CD8-positive, alpha-beta T cell (primary cell): ENCODE measurements at places on chromosomes 5 and 9.

DNA sequence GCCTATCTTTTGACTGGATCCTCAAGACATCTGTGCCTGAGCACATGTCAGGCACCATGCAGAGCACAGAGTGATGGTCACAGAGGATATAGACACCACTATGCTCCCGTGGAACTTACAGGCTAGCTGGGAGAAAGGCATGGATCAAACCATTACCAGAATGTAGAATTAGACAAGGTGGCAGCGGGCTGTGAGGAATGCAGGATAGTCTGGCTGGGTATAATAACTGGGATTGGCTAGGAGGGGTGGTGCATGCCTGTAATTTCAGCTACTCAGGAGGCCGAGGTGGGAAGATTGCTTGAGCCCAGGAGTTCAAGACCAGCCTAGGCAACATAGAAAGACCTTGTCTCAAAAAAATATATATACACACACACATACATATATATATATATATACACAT, 50.3 kb downstream of the ASS1 start:
- no peak for DNase-seq

DNA sequence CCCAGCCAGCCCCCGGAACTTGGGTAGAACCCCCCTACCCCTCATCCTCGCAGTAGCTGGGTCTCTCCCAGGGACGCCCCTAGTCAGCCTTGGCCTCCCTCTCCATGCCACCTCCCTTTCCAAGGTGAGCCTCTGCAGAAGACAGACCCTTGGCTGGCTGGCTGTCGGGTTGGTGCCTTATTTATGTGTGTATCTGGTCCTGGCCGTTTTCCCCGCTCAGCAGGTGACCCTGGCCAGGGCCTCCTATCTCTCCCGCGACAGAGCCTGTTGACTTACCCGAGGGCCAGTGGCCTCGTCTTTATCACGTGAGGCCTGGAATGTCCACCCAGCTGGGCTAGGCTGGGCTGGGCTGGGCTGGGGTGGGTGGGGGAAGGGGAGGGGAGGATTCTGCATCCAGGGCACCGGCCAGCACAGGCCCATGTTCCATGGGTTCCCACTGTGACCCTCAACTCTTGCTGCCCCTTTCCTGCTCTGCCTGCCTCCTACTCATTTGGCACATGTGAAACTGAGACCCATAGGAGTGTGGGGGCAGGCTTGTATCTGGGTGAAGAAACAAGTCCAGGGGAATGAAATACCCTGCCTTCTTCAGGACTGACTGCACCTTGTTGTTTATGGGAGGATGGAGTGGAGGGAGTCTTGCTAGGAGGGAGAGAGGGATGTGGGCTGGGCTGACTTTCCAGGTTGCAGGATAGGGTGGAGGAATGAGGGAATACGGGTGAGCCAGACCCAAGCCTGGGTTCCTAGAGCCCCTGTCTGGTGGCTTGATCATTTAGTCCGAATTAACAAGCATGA, 3.1 kb downstream of the CXXC5 start:
- no peak for DNase-seq

DNA sequence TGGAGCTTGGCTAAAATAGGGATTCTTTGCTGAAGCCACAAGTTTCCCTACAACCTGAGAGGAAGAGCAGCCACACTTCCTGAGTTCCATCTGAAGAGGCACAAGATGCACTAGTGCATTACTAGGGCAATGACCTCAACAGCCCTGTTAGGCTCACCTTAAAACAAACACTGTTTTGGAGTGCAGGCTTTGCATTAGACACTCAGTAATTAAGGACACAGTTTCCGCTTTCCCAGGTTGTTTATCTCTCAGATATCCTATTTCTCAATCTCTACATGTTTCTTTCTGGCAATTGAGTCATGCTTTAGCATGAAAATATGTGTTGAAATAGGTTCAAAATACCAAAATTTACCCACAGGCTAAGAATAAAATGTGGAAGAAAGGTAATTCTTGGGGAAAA, 34.2 kb downstream of the EMB start:
- no peak for DNase-seq

DNA sequence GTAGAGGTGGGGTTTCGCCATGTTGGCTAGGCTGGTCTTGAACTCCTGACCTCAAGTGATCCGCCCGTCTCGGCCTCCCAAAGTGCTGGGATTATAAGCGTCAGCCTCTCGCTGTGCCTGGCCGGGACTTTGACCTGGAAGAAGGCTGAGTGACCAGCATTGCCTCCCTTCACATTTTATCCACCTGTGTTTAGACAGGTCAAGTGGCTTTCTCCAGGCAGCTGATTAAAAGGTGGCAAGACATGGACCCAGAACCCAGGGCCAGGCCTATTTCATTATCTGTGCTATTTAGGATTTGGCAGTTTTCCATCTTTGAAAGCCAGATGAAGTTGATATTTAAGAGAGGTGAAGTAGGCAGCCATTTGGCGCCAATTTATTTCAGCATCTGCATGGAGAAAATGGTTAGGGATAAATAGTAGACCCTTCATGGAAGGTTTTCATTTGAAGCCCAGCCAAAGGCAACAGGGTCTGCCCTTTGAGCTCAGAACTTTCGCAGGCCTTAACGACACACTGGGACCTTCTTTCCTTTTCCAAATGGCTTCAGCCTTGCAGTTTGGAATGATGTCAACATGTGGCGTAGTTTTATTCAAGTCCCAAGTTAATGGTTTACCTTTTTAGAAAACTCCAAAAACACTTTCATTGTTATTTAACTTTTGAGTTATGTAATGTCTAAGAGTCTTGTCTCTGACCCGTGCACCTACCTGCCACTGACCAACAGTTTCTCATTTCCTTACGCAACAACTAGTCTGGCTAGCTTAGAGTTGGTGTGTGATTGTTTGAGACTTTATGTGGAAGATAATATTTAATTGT, 8.4 kb downstream of the DAPK1 start:
- no peak for DNase-seq

DNA sequence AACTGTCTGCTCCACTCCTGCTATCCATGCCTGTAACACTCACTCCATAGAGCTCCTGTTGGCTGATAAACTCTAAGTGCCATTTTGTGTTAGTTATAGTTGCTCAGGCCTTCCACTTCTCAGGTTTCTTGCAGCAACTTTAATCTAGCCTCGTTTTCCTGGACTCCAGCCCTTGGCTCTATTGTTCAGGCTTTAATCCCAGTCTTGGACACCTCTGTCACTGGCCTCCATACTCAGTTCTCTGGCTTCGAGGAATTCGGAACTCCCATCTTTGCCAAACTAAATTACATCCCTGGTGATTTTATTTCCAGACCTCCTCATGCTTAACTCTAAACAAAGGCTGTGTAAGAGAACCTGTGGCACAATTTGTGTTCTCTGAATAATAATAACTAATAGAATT, 39.8 kb downstream of the EMB start:
- no peak for DNase-seq

DNA sequence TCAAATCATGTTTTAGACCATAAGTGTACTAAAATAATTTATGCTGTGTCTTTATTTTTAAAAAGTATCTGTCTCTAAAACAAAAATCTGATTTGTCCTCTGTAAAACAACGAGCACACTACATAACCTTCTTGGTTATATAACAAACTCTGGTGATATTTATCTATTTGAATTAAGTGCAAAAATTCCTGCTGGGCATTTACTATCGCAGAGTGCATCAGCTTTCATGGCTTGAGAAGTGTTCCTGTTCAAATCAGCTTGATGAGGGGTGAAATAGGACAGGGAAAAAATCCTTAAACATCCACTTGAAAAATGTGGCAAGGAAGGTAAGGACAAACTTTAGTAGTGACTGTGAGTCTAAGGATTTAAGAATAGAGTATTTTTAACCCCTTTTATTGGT, 65.3 kb downstream of the PRR16 start:
- no peak for DNase-seq

DNA sequence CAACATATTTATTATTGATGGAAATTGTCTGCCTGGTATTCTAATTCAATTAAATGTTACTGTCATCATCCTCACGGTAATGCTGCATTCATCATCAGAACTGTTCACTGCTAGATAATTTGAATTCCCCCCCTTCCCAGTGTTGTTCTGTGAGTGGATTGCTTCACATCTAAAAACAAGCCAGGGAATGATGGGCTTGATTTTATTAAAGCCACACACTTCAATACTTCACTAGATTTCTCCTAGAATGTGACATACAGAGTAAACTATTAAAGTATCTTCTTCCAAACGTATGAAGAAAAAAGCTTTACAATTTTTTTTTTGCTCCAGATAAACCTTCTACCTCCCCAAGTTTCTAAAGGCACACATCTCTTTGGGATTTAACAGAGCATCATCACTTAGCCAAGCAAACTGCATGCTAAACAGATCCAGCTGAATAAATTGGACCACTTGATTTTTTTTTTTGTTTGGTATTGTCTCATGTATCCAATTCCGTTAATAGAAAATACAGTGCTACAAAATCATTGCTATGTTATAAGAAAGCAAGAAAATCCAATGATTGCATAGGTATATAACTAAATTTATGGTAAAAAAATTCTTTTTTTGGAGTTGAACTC, 692.4 kb downstream of the MTRR start:
- no peak for DNase-seq

DNA sequence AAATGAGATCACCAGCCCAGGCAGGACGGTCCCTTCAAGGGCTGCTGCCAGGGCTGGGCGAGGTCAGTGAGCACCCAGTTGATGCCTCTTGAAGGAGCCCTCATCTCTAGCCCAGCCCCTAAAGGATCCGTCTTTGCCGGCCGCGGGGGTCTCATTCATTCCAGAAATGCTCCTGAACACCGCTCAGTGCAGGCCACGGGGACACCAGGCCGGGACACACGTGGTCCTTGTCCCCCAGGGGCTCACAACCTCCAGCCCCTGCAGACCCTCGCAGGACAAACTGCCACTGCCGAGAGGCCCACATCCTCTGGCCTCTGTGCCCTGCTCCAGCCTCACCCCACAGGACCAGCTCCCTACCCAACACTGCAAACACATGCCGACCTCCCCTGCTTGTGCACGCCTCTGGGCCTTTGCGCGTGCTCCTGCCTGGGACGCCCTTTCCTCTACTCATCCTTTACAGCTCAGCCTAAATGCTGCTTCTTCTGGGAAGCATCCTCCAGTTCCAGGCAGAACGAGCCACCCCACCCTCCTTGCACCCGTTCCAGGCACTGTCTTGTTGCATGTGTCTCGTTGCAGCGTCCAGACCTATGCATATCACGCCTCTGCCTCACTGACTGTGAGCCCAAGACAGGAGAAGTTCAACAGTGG, 10.3 kb upstream of the LAMC3 start:
- DNase-seq: no peak

DNA sequence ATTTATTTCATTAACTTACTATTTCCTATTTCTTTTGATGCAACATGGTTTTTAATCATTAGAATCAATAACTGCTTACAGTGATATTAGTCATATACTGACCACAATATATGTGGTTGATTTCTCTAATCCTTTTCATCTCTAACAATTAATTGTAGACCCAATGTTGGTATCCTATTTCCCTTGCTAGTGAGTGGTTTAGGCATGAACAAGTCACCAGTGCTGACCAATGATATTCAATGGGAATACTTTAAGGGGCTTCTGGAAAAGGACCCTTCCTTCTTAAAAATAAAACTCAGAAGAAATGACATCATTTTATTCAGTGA, 672.4 kb upstream of the GRAMD2B start:
- no peak for DNase-seq

DNA sequence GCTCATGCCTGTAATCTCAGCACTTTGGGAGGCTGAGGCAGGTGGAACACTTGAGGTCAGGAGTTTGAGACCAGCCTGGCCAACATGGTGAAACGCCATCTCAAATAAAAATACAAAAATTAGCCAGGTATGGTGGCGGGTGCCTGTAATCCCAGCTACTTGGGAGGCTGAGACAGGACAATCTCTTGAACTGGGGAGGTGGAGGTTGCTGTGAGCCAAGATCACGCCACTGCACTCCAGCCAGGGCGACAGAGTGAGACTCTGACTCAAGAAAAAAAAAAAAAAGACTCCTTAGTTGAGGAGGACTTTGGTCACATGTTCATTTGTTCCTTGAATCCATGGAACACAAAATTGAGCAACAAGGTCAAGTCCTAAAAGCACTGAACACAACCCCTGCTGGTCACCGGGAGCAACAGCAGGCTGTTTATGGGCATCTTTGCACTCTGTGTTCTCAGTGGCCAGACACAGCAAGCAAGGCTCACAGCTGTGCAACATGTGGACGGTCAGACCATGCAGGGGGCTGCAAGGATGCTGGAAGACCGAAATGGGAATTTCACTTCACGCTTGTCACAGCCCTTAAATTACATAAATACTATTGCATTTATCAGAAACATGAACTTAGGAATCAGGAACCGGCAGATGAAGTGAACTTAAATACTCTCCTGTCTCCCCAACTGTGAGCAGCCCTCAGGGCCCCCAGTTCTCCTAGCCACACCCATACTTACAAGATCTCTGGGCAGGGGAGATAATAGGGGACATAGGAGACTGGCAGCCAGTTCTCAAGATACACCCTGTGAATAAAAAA, 2.8 kb downstream of the GBGT1 start:
- DNase-seq: peak; percentile 47

DNA sequence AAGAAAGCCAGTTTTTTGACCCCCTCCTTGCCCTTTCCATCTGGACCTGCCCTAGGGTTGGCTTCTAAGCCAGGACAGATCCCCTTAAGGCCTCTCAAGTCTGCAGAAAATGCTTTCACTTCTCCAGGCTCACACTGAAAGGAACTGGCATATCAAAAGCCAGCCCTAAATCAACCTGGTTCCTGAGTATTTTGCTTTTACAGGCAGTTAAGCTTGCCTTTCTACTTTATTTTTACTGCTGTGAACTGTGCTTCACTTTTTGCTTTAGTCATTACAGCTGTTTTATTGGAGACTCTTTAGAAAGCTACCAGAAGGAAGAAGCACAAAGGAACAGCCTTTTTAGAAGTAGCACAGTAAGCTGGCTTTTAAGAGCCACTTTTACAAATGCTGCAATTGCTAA, 5.0 kb downstream of the TARS1 start:
- DNase-seq: no peak

- no peak for DNase-seq
These were observed 27.9 kb downstream of the AMBP start for GRCh38 chr9:114050226-114050568.

GRCh38 chr9:136880651-136881050, 5.7 kb upstream of the TRAF2 start:
- no peak for DNase-seq

GRCh38 chr9:113181165-113181564, 30.4 kb downstream of the SLC31A2 start:
- no peak for DNase-seq

DNA sequence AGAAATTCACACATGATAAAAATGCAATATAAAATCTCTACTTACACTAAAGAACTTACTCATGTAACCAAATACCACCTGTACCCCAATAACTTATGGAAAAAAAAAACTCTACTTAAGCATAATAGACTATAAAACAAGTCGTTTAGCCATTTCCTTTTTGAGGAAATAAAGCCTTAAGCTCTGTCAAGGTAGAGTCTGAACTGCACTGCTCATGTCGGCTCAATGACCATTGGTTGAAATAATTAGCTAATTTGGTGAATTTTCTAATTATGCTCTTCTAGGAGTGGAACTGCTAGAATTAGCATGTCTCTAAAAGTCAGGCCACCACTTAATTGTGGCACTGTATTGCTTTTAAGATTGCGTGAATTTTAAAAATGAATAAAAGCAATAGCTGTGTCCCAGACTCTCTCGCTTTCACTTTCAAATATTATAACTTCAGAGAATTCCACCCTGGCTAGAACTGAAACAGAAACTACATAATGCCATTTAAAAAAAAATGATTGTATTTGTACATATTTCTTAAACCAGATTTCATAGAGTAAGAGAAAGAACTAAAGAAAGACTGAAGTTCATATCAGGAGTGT, 113.0 kb upstream of the PCA3 start:
- DNase-seq: no peak

GRCh38 chr9:83239747-83240146, 176.8 kb upstream of the RASEF start:
- no peak for DNase-seq

GRCh38 chr9:673966-674526, 167.5 kb upstream of the DMRT1 start:
- DNase-seq: no peak
